ENCODE measurements at places on chromosomes 12 and 14.

GRCh38 chr12:34347367-34347766, 325.1 kb downstream of the ALG10 start:
- no peak for DNase-seq

DNA sequence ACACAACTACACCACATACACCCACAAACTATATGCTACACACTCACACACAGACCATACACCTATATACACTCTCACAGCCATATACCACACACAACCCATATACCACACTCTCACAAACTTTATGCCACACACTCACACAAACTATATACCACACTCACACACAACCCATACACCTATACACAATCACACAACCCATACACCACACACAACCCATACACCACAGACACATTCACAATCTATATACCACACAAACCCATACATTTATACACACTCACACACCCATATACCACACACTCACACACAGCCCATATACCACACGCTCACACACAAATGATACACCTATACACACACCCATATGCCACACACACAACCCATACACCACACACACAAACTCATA, 163.3 kb downstream of the TMEM121 start:
- DNase-seq: no peak

DNA sequence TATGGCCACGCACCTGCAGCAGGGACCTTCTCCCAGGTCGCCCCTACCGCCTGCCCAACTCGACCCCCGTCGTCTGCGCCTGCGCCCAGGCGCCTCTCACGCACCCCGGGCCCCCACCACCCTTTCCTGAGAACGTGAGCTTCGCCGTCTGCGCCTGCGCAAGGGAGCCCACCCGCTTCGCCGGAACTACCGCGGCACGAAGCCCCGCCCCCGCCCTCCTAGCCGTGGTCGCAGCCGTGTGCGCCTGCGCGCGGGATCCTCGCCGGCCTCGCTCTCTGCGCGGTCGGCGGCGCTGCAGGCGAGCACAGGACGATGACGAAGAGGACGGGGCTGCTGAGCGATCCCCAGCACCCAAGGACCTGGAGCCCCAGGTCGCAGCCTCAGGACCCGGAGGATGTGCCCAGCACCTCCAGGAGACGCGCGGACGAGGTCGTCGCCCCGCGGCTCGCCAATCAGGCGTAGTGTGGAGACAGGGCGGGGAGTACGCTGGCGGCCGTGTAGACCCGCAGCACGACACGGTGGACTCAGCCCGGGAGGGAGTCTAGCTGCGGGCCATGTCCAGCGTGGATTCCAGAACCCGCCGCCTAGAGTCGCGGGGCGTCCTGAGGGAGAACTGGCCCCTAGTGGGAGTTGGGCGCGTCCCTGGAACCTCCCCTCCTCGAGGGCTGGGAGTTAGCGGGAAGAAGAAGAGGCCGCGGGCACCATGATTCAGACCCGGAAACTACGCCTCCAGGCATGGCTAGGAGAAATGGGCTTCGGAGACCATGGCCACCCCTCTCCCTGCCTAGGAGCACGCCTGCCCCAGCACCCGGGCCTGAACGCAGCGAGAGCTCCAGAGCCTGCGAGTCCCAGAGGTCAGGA, 1120.8 kb upstream of the TMEM132C start:
- DNase-seq: peak; percentile 55

- DNase-seq: no peak
Measured at GRCh38 chr12:58341791-58342190, 400.4 kb downstream of the ATP23 start.

DNA sequence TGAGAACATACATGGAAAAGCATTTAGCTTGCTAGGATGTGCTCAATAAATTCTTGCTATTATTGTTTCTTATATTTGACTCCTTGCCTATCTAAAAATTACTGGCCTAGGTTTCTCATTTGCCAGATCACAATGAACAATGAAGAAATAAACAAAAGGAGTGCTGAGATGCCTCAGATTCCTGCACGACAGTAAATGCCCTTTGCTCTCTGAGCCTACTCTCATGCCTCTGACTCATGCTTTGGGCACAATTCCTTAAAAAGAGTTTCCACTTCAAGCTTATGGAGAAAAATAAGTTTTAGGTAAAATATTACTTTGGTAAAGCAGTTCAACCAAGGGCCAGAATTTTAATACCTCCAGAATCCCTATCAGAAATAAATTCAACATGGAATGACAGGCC, 30.9 kb downstream of the GRIN2B start:
- DNase-seq: no peak

- no peak for DNase-seq
Measured at GRCh38 chr12:117473856-117474255, 112.4 kb upstream of the NOS1 start.

DNA sequence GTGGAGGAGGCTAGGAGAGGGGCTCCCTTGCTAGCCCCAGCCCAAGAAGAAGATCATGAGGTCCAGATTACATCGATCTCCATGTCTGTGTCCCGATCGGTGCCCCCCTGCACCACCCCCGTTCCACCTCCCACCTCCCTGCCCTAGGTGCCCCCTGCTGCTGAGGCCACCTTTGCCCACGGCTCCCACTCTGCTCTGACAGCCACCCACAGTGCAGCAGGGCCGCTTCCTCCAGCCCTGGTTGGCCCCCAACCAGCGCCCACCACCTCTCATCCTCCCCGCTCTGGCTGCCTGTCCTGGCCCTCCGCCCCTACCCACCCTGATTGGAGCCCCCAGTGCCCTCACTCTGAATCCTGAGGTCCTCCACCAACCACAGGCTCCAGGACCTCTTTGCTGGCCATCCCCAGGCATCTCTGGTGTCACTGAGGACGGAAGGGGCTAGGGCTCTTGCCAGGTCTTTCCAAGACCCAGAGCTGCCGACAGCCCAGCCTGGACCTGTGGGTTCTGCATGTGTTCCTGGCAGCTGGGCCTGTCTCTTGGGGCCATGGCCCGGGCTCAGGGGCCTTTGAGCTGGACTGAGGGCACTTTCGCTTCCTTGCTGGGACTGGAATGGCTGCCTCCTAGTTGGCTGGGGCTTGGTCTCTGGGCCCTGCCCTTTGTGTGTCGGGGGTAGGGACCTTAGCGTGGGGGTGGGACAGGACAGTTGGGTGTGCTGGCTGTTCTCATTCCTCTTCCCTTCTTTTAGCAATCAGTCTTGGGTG, 7.2 kb upstream of the PLXNC1 start:
- no peak for DNase-seq

DNA sequence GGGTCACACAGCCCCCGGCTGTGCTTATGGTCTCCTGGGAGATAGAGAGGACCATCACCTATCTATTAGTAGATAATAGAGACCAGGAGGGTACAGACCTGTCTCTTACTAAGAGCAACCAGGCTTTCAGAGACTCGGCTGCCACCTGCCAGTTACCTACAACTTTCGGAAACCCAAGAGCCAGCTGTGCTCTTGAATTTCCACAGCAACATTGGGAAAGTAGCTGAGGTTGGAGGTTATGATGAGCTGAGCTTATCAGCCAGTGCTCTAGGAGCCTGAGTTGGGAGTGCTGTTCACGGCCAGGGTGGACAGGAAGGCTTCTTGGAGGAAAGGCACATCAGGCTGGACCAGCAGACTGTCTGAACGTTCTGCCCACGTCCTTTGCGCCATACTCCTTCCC, 67.6 kb downstream of the RIN3 start:
- no peak for DNase-seq

GRCh38 chr12:75489613-75490210, 9.2 kb downstream of the GLIPR1 start:
- DNase-seq: no peak

- DNase-seq: no peak
Measured at GRCh38 chr12:54956818-54957641, 27.5 kb downstream of the TESPA1 start.

- DNase-seq: no peak
Measured at GRCh38 chr14:40576880-40577478, 1029.7 kb upstream of the LRFN5 start.

DNA sequence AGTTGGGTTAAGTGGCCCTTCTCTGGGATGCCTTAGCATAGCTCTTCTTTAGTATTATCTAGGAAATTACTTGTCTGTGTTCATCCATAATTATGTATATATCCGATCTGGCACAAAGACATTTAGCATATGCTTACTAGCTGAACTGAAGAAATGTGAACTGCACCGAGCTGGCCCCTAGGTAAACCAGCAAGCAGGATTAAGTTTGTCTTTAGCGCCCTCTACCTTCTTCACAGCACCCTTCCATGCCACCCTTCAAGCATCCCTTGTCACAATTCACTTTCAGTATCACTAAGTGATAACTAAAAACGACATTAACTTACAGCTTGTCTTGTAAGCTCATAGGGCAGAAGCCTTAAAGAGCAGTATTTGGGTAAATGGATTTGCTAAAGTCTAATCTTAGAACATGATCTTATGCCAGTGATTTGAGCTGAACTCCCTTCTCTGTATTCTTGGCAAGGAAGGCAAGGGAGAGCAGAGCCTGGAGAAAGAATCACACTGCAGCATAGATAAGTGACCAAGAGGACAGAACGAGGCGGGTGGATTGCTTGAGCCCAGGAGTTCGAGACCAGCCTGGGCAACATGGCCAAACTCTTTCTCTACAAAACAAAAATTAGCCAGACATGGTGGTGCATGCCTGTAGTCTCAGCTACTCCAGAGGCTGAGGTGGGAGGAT, 2.6 kb upstream of the HAL start:
- no peak for DNase-seq

- DNase-seq: no peak
Measured at GRCh38 chr14:57479197-57479596, 14.5 kb downstream of the CCDC198 start.

DNA sequence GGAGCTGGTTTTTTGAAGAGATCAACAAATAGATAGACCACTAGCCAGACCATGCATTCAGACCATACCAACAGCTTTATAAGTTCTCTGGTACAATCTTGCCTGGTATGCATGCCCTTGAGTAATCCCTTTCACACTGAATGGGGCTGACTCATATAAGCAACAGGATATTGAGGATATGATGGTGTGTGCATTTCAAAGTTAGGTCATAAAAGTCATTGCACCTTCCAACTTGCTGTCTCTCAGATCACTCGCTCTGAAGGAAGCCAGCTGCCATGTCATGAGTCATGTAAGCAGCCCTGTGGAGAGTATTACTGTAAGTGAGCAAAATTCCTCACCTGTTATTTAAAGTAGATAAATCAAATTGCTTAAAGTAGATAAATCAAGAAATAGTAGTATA, 45.0 kb upstream of the OR6J1 start:
- DNase-seq: no peak

GRCh38 chr12:130714091-130714590, 2.0 kb downstream of the RIMBP2 start:
- DNase-seq: peak; percentile 55

- DNase-seq: no peak
Measured at GRCh38 chr14:76531821-76532318, 155.9 kb downstream of the ESRRB start.
